ENCODE measurements at places on chromosomes 4 and X. TPM values are rescaled to one million over a fixed set of nuclear protein-coding genes. Genes with fewer than 3 reads are reported as not detected.

Gene TCEAL9
- total RNA-seq, result 224 TPM

DNA sequence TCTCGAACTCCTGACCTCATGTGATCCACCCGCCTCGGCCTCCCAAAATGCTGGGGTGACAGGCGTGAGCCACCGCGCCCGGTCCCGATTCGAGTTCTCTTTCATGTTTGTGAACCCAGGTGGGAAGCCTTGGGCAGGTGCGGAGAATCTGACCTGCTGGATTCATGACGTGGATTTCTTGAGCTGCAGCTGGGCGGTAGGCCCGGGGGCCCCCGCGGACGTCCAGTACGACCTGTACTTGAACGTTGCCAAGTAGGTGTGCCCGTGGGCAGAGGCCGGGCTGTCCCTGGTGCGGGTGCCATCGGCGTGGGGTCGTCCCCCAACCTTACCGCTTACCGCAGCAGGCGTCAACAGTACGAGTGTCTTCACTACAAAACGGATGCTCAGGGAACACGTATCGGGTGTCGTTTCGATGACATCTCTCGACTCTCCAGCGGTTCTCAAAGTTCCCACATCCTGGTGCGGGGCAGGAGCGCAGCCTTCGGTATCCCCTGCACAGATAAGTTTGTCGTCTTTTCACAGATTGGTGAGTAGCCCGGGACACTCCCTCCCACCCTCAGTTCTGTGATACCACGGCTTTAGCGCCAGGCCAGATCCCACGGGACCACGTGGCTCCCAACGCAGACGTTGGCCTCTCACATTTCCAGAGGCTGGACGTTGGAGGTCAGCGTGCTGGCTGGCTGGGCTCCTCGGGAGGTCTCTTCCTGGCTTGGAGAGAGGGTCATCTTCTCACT is 15.6 kb downstream of the IL3RA start:
- DNase-seq, result no peak

DNA sequence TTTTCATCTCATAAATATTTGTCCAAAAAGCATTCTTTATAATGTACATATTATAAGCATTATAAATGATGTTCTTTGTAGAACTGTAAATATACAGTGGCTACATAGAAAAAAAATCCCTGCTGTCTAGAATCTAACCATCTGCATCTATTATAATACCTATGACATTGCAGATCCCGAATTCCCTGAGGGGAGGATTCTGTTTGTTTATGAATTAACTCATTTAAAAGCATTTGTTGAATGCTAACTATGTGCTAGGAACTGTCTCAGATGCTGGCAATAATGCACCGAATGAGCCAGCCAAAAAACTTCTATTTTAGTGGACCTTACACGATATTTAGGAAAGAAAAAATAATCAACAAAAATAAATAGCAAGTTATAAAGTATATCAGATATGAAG is 189.6 kb downstream of the PACRGL start:
- no peak for DNase-seq

DNA sequence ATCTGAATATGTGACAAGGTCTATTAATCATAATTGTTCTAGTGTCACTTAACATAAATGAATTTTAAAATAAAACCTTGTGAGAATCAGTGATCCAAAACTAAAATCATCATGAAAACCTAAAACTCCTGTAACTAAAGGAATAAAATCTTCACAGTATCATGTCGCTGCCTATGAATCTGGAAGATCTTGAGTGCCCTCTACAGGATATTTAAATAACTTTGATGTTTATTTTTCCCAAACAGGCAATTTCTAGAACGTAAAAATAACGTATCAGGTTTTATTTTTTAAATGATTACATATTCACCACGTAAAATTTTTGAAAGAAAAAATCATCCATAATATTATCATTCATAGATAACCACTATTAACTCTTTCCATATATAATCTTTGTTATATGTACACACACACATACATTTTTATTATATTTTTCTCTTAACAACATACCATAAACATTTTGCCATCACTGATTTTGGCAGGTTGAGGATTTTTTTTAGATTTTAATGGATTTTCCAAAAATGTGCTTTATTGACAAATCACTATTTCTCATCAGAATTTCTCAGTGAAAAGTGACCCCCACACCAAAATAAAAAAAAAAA is 79.6 kb downstream of the COMMD8 start:
- peak; percentile 52 for DNase-seq

DNA sequence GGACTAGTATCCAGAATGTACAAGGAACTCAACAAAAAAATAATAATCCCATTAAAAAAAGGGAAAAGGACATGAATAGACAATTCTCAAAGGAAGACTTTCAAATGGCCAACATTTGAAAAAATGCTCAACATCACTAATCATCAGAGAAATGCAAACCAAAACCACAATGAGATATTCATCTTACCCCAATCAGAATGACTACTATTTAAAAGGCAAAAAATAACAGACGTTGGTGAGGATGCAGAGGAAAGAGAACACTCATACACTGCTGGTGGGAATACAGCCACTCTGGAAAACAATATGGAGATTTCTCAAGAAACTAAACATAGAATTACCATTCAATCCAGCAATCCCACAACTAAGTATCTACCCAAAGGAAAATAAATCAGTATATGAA is 133.1 kb downstream of the KDR start:
- DNase-seq, result peak; percentile 45

GRCh38 chr4:1856943-1857699 is 1.2 kb upstream of the LETM1 start:
- DNase-seq, result peak; percentile 47

Gene GPRIN3
- 0.06 TPM for total RNA-seq

DNA sequence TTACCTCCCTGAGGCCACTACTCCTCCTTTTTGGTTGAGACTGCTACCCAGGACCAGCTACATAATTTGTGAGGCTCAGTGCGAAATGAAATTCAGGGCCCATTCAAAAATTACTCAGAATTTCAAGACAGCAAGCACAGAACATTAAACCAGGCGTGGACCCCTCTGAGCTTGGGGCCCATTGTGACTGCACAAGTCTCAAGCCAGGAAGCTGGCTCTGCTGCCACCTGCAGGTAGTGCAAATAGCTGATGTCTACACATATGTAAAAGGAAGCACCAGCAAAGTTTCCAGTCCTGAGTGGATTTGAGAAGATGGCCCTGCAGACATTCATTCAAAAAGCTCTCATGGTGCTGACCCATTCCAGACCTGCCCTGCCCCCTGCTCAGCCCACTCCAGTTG is 213.4 kb upstream of the LNX1 start:
- DNase-seq, result peak; percentile 35

- no peak for DNase-seq
Measured at GRCh38 chr4:1376841-1377605, 29.2 kb downstream of the NKX1-1 start.

DNA sequence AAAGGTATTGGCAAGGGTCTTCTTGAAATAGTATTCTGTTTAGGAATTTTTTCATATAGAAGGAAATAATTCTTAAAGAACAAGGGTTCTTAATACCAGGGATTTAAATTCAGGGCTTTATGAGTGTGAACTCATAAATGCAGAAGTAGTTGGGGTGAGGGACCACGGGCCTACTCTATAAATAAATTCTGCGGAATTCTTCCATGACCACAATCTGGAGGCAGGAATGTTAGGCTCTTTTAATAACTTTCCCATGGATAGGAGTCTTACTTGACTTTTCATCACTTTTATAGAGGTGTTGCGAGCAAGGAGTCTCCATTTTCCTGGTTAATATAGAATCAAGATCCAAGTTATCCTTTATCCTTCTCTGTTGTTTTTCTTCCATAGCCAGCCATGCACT is 76.7 kb upstream of the SLC4A4 start:
- DNase-seq, result peak; percentile 45

Gene APELA
- not detected for total RNA-seq

Gene TLR1
- total RNA-seq, result 2.7 TPM

Gene SPINK2
- total RNA-seq, result not detected

DNA sequence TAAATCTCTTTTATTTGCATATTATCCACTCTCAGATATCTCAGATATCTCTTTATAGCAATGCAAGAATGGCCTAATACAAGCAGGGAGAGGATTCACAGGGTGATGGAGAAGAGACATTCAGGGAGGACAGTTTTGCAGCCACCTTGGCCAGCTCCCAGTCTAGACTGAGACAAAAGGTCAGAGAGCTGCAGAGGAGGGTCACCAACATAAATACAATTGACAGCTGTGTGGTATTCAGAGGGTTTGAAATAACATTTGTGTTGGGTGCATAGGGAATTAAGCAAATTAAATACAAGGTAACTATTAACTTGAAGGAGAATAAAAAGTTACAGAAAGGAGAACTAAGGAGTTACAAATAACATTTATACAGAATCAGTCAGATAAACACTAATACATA is 189.5 kb upstream of the TAPT1 start:
- no peak for DNase-seq

Gene OPN1MW3
- not detected for total RNA-seq

DNA sequence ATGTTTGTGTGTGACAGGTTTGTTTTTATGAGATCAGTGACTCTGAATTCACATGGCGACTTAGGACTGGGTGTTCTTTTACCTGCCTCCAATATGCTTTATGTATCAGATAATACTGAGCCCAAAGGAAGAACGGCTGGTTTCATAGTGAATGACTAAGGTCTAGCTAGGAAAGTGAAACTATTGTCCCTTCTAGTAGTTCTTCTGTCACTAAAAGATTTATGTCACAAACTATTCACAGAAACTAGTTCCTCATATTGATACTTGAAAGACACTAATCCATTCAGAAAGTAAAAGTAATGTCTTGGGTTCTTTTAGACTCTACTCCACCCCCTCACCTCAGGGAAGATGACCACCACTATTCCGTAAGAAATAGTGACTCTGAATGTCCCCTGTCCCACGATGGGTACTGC is 81.7 kb downstream of the EGF start:
- DNase-seq, result no peak

DNA sequence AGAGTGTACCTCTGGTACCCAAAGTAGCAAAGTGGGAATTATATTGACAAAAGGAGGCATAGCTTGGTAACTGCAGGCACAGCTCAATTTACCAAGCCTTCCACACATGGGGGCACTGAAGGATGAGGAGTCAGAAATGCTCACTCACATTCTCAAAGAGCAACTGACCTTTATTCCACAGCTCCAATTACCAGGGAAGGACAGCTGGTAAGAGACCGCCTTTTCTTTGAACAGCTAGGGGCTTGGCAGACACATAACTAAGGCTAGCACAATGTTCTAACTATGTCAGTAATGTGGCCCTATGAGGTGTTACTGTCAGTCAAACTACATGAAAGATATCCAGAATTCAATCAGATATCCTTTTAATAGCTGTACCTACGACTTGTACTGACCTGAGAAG is 20.5 kb upstream of the STS start:
- peak; percentile 85 for DNase-seq

- no peak for DNase-seq
Measured at GRCh38 chrX:150100261-150100660, 162.0 kb upstream of the EOLA2 start.

DNA sequence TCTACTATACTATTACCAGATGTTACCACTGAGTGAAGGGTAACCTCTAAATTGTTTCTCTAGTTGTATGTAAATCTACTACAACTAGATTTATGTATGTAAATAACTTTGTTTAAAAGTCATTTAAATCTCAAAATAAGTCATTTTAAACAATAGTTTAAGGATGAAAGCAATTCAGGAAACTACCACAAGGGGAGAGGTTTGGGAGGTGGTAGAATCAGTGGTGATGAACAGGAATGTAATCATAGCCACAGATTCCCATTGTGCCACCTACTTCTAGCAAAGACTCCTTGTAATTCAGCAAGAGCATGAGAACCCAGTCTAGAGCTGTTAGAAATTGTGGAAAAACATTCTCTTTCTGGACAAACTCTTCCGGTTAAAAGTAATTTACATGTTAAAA is 234.6 kb downstream of the SLC7A11 start:
- DNase-seq, result peak; percentile 20

- DNase-seq, result peak; percentile 32
Measured at GRCh38 chrX:1249101-1249887, 19.3 kb upstream of the CSF2RA start.

GRCh38 chrX:17922303-17922702 is 61.2 kb upstream of the RAI2 start:
- DNase-seq, result no peak

- no peak for DNase-seq
Measured at GRCh38 chr4:92045718-92046117, 258.0 kb upstream of the GRID2 start.

Gene TAF7L
- not detected for total RNA-seq

All from LHCN-M2 (cell line).